Activated T-helper 1 cell treated with anti-CD3 and anti-CD28 coated beads, Interleukin-12 subunit alpha, Interleukin-12 subunit beta, Interleukin-2, Interleukin-4 antibody, amounts not matched to agents 30 ng/mL and 10 ng/mL and 1 ng/mL, durations not matched to agents 14 hours and 24 hours and 36 hours (primary cell): ENCODE measurements at places on chromosomes 6 and 20.

DNA sequence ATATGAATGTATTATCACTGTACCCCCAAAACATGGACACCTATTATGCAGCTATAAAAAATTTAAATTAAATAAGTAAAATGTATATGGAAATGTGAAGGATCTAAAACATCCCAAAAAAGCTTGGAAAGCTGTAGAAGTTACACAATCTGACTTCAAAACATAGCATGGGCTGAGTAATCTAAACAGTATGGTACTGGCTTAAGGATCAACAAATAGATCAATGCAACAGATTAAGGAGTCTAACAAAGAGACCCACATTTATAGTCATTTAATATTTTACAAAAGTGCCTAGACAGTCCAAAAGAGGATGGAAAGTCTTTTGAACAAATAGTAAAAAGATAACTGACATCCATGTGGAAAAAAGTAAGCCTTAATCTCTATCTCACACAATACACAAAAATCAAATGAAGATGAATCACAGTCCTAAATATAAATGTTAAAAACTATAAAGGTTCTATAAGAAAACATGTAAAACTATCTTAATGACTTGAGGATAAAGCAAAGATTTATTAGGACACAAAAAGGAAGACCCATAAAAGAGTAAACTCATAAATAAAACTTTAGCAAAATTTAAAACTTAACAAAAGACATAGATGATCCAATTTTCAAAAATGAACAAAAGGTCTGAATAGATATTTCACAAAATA lies 46.8 kb downstream of the RANBP9 start:
- no peak for DNase-seq

DNA sequence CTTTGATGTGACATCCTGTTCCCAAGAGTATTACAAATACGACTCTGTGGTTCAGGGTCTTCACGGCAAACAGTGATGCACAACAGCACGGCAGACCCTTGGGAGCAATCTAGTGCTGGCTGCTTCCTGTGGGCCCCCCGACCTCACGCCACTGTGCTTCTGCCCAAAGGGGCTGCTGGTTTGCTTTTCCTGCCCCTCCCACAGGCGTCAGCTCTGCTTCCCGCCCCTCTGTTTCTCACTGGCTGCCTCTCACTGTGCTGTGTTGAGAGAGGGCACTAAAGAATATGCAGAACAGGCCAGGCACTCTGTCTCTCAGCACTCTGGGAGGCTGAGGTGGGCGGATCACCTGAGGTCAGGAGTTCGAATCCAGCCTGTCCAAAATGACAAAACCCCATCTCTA lies 554.5 kb upstream of the AGPAT4 start:
- DNase-seq, result no peak

DNA sequence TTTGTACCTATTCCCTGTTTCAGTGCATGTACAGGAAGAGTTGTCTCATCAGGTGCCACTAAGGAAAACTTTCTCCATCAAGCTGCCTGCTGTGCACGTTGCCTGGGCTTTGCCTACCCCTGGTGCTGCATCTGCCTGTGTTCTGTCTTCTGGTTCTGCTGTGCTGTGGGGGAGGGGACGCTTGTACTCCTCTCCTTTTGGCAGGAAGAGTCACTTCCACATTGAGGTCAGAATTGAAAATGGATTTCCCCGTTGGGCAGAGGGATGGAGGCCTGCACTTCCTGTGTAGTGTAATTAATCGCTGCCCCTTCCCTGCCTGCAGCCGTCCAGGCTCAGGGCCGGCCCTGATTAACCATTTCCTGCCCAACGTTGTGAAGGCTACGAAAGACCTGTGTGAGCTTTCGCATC lies 153.3 kb downstream of the SCML4 start:
- no peak for DNase-seq

DNA sequence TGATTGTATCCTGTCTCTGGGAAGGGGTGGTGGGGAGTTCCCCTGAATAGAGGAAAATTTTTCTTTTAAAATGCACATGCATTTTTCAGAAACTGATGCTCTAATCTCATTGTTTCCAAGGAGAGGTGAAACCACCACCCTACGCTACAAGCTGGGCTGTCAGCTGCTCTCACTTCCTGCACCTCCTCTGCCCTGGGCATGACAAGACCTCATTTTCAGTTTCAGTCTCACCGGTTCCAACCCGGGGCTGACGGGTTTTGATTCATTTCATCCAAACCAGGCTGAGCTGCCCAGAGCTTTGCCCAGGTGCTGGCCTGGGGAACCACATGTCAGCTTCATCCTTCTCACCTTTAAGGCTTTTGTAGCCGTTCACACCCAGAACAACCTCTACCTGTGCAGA lies 99.7 kb downstream of the EYA2 start:
- DNase-seq, result peak; percentile 74

GRCh38 chr20:58342104-58342945 lies 32.8 kb downstream of the RAB22A start:
- no peak for DNase-seq

DNA sequence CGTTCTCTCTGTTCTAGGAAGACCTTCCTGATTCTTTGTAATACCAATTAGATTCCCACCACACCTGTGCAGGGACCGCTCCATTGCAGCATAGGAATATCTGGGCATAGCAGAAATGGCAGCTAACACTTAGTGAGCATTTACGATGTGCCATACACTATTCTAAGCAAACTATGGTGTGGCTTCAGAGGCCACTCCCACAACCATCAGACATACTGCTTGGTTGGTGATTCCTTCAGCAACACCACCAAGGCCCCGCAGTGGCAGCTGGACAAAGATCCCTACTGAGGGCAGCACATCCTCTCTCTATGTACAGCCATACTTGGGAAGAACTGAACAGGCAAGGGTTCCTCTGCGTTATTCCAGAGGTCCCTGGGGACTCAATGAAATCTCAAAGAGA lies 6.2 kb downstream of the KCNK5 start:
- DNase-seq, result no peak

DNA sequence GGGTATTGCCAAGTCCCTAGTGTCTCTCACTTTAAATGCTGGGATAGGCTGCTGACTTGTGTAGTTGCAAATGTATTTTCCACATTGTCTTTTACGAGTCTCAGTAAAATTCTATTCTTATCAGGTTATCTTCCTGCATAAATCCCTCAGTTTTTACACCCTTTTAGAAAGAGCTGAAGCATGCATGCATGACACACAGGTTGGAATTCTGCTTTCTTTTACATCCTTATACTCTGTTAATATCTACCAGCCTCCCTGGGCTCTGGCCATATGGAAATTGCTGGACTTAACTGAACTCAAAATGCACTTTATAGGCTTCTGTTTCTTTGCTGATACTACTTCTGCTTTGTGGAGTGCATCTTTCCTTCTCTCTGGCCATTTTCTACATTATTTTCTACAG lies 477.4 kb downstream of the FRK start:
- DNase-seq, result no peak

DNA sequence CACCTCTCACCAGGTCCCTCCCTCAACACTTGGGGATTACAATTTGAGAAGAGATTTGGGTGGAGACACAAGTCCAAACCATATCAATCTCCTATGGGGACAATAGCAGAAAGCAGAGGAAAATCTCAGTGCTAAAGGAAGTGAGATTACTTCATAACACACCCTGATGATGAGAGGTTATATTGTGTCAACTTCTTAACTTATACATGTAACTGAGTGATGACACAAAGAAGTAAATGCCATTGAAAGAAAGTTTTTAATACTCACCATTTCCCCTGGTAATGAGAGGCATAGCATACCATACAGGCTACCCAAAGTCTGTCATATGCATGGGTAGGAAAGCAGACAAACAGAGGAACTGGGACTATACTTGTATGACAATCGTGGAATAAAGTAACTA lies 137.2 kb downstream of the MMUT start:
- no peak for DNase-seq

GRCh38 chr6:1946583-1946982 lies 298.8 kb downstream of the GMDS start:
- no peak for DNase-seq

DNA sequence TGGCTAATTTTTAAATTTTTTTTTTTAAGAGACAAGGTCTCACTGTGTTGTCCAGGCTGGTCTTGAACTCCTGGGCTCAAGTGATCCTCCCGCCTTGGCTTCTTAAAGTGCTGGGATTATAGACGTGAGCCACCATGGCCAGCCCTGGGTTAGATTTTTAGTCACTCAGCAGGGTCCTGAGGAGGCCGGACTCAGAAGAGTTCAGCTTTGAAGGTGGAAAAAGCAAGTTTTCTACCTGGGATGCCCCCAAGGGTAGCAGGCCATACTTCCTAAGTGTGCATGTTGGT lies 44.2 kb downstream of the FGD2 start:
- no peak for DNase-seq

GRCh38 chr6:155968921-155969320 lies 513.3 kb upstream of the NOX3 start:
- no peak for DNase-seq

DNA sequence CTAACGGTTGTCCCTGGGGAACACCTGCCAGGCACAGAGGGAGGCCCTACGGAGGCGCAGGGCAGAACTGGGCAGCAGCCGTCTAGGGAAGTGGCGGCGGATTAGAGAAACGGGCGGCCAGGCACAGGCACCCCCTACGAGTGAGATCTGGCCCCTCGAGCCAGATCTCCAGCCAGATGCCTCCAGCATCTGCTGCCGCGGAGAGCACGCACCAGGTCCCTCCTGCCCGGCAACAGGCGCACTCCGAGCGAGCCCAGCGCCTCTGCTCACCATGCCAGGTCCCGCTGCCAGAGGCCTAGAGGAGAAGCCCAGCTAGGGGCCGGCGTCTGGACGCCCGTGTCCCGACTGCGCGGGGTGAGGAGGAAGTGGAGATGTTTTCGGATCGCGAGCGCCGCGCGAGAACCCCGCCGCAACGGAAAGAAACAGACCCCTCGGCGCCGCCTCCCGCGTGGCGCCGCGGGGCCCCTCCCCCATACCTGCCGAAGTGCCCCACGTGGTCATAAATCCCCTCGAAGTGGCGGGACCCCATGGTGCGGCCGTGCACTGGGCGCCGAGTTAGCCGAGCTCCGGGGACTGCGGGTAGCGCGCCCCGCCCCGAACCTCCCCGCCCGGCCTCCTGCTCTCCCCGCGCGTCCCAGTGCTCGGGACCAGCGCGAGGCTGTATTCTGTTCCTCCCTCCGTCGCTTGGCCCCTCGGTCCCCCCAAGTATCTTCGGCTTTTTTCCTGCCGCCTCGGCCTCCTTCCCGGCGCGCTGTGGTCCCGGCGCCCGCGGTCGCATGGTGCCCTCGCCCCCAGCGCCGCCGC lies at the start of gene SLC22A16:
TSS of gene SLC22A16 (minus strand) at position 568 of the 804 bp plus-strand sequence. CDS start at position 529, 39 bp downstream.
- no peak for DNase-seq

- no peak for DNase-seq
These were observed 387.3 kb upstream of the ADGRB3 start for GRCh38 chr6:68247782-68248181.

DNA sequence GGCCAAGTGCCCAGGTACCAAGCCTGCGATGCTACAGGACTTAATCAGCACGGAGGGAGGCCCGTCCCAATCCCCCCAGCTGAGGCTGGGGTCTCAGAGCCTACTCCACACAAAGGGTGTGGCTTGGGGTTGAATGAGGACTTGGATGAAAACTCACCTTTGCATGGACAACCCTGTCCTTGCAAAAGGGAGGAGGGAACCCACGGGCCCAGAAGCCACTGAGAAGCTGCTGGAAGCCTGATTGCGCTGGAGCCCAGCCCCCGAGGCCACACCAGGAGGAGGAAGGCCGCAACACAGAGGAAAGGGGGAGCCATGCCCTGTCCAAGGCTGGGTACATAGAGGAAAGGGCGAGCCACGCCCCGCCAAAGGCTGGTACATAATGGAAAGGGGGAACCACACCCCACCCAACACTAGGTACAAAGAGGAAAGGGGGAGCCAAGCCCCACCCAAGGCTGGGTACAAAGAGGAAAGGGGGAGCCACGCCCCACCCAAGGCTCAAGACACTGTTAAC lies 158.8 kb downstream of the DLL1 start:
- DNase-seq, result no peak

- DNase-seq, result no peak
These were observed 9.6 kb upstream of the SH3BGRL2 start for GRCh38 chr6:79621579-79621978.

GRCh38 chr20:2109425-2110210 lies 8.0 kb downstream of the STK35 start:
- no peak for DNase-seq

GRCh38 chr6:146587459-146587858 lies 11.3 kb upstream of the ADGB start:
- DNase-seq, result no peak

DNA sequence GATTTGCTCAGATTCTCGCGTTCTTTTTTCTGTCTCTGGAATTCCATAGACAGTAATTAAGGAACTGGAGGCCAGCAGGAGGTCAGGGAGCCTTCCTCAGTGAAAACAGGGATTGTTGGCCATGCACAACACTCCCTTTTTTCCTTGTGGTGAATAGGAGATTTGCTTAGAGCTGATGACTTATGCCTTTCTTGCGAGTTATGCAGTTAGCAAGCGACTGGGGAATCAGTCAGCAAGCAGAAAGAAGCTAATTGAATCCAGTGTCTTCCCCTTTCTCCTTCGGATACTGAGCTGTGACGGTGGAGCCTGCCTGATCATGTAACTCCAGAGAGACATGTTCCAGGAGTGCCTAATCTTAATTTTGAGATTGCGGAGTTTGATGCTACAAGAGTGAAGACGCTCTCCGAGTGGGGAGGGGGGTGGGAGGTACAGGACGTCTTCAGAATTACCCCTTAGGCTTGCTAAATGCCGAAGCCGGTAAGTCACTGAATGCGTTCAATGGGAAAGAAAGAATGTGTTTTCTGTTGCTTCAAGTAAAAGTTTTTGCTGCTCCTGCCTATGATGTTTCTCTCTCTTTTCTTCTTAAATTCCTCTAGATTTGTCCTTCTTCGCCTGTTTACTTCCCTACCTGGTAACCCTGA lies 165.9 kb downstream of the SASH1 start:
- no peak for DNase-seq

DNA sequence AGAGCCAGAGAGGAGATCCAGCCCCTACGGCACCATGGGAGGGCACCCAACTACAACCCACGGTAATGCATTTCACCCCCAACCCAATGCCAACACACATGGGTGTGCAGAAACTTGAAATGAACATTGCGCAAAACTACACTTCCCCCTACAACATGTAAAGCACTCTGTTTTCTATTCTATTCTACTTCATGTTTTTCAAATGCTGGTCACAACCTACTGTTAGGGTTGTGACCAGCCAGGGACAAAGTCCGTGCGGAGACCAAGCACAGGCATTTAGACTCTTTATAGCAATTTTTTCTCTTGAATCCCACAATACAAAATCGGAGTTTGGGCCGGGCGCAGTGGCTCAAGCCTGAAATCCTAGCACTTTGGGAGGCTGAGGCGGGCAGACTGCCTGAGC lies 90.6 kb downstream of the MRPL14 start:
- DNase-seq, result no peak

- DNase-seq, result no peak
These were observed 137.5 kb downstream of the GMPR start for GRCh38 chr6:16375843-16376242.

GRCh38 chr6:4682431-4683097 lies 93.6 kb upstream of the CDYL start:
- no peak for DNase-seq

- DNase-seq, result no peak
These were observed 148.3 kb downstream of the TFAP2B start for GRCh38 chr6:50966986-50967385.
